Activated B cell treated with CpG ODN at 0.5 μM for 24 hours (primary cell): ENCODE measurements at places on chromosomes 7 and 10. TPM values are rescaled to one million over a fixed set of nuclear protein-coding genes. Genes with fewer than 3 reads are reported as not detected.

DNA sequence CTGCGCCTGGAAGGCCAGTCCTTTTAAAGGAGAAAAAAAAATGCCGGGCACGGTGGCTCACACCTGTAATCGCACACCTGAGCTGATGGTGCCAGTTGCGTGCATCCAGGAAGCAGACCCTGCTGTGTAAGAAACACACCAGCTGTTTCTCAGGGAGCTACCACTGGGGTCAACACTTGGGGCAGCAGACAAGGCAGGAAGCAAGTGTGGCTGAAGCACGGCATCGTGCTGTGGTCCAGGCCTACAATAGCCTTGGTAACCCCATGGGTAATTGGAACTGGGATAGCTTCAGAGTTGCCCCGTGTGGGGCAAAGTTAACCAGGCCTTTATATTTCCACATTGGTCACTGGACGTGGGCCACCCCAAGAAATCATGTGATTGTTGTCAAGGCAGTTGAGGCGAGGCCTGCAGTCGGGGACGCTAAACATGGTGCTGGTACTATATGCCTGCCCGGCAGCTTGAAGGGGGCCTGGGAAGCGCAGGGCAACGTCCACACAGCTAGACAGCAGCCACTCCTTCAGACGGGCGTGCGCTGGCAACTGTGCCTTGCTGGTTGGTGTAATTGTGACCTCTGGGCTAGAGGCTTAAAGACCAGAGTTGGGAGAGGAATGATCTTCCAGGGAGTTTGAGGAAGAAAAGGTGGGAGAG lies 2.5 kb upstream of the TACR2 start:
- DNase-seq = no peak

Gene OR2A14
- not detected in 2 replicates for total RNA-seq

GRCh38 chr10:128557149-128557710 lies 431.0 kb upstream of the MKI67 start:
- no peak for DNase-seq

GRCh38 chr10:43225787-43226153 lies 41.1 kb downstream of the RASGEF1A start:
- DNase-seq = no peak

Gene ITGB8
- 0.75 and 1.3 TPM in 2 replicates for total RNA-seq

Gene SLIT1
- total RNA-seq = 0.24 and 0.51 TPM in 2 replicates

DNA sequence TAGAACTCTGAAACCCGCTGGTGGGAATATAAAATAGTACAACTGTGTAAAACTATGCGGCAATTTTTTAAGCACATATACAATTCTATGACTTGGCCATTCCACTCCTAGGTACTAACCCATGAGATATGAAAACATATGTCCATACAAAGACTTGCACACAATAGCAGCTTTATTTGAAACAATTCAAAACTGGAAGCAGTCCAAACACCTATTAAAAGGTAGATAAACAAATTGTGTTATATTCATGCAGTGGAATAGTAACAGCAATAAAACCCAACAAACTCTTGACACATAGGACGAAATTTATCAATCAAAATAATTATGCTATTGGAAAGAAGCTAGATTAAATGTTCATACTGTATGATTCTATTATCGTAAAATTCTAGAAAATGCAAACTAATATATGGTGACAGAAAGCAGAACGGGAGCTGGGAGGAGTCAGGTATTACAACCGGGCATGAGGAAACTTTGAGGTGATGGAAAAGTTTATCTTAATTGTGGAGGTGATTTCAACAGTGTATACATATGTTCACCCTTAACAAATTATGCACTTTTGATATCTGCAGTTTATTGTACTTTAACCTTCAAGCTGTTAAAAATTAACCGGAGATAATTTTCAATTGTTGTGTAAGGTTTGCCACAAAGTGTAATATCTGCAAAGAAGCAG lies 803 bp upstream of the STK31 start:
- DNase-seq = no peak

- DNase-seq = no peak
Measured at GRCh38 chr10:114174695-114175188, 739 bp upstream of the CCDC186 start.

- no peak for DNase-seq
Measured at GRCh38 chr10:45460235-45460878, 86.3 kb downstream of the ALOX5 start.

Gene NAT16
- not detected in 2 replicates for total RNA-seq

DNA sequence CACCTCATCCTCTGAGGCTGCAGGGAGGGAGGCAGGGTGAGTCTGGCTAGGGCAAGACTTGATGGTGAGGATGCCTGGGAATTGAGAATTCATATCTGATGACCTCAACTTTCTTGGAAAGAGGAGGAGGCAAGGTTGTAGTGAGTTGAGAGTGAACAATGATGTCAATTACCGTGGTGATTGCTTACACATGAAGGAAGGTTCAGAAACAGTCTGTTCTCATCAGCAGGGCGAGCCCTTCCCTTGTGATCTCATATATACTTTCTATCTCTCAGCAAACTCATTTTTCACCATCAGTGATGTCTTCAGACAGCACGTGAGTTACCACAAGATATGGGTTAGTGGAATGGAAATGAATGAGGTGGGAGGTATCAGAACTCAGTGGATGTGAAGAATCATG lies 20.1 kb upstream of the COL13A1 start:
- no peak for DNase-seq

- no peak for DNase-seq
Measured at GRCh38 chr7:106462365-106462859, 177.6 kb upstream of the NAMPT start.

DNA sequence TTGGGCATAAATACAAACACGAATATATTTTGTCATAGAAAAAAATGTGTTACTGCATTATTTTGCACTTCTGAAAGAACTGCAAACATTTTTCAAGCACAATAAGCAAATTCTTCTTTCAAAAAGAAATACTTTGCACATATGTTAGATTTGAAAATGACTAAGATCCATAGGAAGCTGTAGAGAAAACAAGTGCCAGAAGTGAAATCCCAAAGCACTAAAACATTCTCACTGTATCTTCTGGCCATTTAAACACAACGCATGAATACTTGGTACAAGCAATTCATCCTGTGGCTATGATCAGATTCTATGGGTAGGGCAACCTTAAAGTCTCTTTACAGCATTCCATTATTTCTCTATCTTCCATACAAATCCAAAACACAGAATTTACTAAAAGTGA lies 225.4 kb upstream of the IMMP2L start:
- no peak for DNase-seq

DNA sequence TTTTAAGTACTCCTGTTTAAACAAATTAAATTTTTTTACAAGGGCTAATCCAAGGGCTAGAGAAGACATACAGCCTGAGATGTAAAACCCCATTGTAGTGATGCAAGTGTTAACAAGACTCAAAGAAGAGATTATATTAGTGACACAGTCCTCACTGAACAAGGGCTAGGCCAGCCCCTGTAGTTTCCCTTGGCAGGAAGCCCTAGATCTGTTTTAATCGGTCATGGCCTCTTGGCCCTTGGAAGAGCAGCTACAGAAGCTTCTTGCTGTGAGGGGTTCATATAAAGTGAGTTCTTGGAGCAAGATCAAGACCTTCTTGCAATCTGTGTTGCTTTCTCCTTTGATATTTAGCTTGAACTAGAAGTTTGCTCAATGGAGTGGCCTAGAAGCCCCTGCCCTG lies 1339.4 kb downstream of the XPNPEP1 start:
- DNase-seq = no peak

DNA sequence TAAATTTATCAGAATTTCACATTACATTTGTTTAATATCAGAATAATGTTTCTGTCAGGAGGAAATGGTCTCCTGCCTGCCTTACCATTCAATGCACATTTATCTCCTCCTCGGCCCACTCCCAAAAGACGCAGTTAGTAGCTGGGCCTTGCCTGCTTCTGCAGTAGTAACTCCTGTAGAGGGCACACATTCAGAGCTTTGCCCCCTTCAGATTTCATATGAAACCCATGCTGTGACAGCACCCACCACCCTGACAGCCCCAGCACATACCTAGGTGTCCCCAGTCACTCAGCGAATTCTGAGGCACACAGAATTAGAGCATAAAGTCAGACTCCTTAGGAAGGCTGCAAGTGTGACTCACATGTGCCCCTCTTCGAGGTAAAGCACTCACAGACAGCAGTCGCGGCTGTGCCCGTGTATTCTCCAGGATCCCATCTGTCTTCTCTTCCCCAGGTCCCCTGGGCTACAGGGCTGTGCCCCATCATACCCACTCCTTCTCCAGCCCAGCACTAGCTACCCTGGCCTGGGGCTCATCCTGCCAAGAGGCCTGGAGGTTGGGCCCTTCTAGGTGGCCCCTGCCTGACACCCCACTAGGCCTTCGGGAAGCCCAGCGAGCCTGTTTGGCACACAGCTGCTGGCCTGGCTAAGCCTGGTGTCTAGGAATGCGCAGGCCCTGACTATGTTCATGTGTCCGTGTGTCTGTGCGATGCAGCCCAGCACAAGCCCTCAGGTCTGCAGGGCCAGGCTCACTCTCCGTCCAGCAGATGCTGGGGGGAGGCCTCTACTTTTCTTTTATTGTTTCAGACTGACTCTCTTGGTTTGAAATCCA lies 4.7 kb upstream of the DEPP1 start:
- no peak for DNase-seq

GRCh38 chr10:24434961-24435360 lies 226.0 kb downstream of the KIAA1217 start:
- DNase-seq = no peak

Gene HPSE2
- not detected in 2 replicates for total RNA-seq

Gene BTBD16
- total RNA-seq = not detected in 2 replicates

DNA sequence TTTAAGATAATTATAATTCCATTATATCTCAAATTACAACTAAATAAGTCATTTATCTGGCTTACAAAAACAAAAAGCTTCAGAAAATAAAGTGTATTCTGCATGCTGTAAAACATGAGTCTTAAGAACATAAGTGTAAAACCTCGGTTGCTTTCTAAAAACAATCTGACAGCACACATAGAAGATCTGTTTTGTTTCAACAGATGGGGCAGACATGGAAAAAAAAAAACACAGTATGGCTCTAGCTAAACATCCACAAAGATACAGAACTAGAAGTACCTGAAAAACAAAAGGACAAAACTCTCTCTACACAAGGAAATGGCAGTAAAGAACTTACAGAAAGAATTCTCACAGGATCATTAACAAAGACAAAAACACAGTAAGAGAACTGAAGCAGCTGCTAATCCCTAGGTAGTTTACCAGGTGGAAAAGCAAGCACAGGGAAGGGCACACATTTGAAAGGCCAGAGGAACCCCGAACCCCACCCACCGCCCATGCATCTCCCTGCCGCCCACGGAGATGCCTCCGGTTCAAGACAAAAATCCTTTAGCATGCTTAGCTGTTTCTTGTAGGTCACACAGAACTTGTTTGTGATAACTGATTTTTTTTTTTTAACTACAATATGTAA lies 42.5 kb downstream of the DLD start:
- no peak for DNase-seq

Gene PRR15
- not detected in 2 replicates for total RNA-seq

DNA sequence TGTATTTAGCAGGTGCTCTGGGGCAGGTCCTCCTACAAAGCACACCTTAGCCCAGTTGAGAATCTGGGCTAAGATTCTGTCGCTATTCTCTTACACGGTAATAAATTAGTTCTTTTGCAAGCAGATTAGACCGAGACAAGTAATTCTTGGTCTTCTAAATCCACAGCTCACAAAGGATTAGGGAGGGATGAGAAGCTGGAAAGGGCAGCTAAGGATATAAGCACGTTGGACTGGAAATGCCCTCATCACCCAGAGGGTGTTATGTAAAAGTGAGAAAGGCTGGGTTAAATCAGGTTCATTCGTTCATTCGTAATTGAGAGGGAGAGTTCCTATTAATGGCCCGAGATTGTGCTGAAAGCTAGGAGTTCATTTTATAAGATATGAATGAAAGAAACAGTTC lies 41.8 kb downstream of the PFKFB3 start:
- no peak for DNase-seq

- DNase-seq = no peak
Measured at GRCh38 chr7:108124820-108125219, 5.3 kb downstream of the LAMB4 start.

Gene SYT15
- 0.86 and 1.1 TPM in 2 replicates for total RNA-seq

Gene IL2RA
- total RNA-seq = 151 and 160 TPM in 2 replicates

Gene KCNMA1
- 3.3 and 3.7 TPM in 2 replicates for total RNA-seq

Gene OR2A1
- 0.05 TPM in 1 of 2 replicates, not detected in the other for total RNA-seq

Gene ZPBP
- not detected in 2 replicates for total RNA-seq

Gene LGI1
- total RNA-seq = not detected in 2 replicates

GRCh38 chr10:49634069-49634660 lies 20.3 kb downstream of the CHAT start:
- DNase-seq = no peak

Gene GPR26
- not detected in 2 replicates for total RNA-seq

GRCh38 chr10:57202356-57202755 lies 841.3 kb upstream of the ZWINT start:
- no peak for DNase-seq
